Common myeloid progenitor, CD34-positive (primary cell): ENCODE measurements at places on chromosomes 12 and 14.

DNA sequence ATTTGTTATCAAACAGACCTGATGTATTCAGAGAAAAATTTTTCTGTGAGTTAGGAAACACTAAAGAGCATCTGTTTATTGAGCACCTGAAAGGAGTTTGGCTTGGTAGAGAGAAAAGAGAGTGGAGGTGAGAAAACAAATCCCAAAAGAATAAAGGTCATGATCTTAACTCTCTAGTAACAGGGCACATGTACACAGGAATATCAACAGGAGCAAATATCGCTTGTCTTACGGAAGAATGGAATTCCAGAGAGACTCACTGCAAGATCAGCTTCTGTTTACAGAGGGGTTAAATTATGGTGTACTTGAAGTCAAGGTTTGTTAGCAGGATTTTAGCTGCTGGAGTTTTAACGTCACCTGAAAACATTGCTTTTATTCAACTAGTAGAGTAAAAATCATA, 78.8 kb downstream of the SPPL3 start:
- no peak for DNase-seq

- no peak for DNase-seq
Measured at GRCh38 chr14:67765192-67765834, 51.1 kb downstream of the ZFYVE26 start.

GRCh38 chr12:124861492-124861891, 2.2 kb downstream of the SCARB1 start:
- DNase-seq: no peak

DNA sequence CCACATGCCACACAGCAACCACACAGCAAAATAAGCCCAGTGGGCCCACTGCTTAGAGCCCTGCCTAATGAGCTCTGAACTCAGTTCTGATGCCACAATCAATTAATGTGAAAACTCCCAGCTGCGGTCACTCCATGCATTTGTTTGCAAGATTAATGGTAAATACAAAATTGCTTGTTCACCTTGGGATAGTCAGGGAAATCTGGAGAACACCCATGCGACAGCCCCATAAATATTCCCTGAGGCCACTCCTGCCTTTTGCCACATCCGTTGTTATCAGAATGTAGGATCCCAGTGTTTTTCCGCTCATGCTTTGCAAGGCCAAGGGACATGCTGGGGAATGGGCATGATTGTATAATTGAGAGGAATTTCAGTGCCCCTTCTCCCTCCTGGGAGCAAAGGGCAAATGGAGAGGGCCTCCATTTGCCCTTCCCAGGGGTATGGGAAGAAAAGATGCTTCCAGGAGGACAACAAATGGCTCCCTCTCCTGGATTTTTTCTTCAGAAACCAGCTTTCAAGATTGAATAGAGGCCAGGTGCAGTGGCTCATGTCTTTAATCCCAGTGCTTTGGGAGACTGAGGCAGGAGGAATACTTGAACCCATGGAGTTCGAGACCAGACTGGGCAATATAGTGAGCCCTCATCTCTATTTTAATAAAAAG, 30.8 kb upstream of the CMKLR1 start:
- no peak for DNase-seq

- DNase-seq: no peak
Measured at GRCh38 chr12:94272280-94272679, 123.9 kb downstream of the PLXNC1 start.

GRCh38 chr14:56241461-56241860, 123.2 kb downstream of the PELI2 start:
- no peak for DNase-seq
